Activated T-cell treated with anti-CD3 and anti-CD28 coated beads, Interleukin-2, amount 50 U/mL, for 72 hours (primary cell): ENCODE measurements at places on chromosomes 16 and 17.

GRCh38 chr17:67672592-67673335 is 45.0 kb upstream of the NOL11 start:
- no peak for DNase-seq

- DNase-seq = no peak
These were observed 83.1 kb upstream of the IRX6 start for GRCh38 chr16:55240888-55241287.

DNA sequence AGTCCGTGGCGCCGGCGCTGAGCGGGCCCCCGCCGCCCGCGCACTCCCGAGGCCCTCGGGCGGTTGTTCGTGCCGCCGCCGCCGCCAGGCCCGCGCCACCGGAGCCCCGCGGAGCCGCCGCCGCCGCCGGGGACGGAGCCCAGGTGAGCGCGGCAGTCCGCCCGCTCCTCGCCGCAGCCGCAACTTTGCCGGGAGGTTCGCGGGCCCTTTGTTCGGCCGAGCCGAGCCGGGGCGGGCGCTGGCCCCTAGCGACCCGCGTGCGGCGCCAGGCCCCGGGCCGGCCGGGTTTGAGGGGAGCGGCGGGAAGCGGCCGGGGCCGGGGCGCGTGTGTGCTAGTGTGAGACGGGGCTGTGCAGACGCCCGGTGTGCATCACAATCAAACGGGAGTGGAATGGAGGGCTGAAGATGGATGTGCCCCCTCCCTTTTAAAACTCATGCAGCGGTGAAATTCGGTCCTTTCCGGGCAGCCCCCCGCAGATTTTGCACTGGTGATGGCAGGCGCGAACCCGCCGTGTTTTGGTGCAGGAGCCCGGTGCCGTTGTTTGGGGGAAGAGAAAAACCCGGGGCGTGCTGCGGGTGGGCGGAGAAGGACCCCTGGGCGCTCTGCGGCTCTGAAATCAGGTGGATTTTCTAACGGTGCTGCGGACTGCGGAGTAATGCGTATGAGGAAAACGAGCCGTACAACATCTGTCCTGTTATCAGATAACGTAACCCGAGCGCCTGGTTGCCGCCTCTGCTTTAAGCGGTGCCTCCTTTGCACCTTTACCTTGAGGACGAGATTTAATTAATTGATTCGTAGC is 823 bp downstream of the TNRC6C start:
- peak; percentile 37 for DNase-seq

GRCh38 chr17:12726131-12726530 is 60.4 kb downstream of the MYOCD start:
- no peak for DNase-seq
